ENCODE measurements at places on chromosomes 1 and 21. TPM values are rescaled to one million over a fixed set of nuclear protein-coding genes. Genes with fewer than 3 reads are reported as not detected.

Gene SLC2A5
- total RNA-seq: 9.4 TPM

Gene APCS
- total RNA-seq: not detected

- no peak for DNase-seq
Measured at GRCh38 chr1:64263856-64264255, 60.4 kb downstream of the UBE2U start.

Gene NHLH2
- not detected for total RNA-seq

GRCh38 chr21:40678681-40679284 is 168.2 kb downstream of the DSCAM start:
- DNase-seq: no peak

GRCh38 chr1:235883261-235883927 is 16.7 kb upstream of the LYST start:
- DNase-seq: peak; percentile 96

GRCh38 chr1:36367066-36367465 is 18.7 kb downstream of the STK40 start:
- DNase-seq: no peak

Gene SELL
- total RNA-seq: 13.5 TPM

DNA sequence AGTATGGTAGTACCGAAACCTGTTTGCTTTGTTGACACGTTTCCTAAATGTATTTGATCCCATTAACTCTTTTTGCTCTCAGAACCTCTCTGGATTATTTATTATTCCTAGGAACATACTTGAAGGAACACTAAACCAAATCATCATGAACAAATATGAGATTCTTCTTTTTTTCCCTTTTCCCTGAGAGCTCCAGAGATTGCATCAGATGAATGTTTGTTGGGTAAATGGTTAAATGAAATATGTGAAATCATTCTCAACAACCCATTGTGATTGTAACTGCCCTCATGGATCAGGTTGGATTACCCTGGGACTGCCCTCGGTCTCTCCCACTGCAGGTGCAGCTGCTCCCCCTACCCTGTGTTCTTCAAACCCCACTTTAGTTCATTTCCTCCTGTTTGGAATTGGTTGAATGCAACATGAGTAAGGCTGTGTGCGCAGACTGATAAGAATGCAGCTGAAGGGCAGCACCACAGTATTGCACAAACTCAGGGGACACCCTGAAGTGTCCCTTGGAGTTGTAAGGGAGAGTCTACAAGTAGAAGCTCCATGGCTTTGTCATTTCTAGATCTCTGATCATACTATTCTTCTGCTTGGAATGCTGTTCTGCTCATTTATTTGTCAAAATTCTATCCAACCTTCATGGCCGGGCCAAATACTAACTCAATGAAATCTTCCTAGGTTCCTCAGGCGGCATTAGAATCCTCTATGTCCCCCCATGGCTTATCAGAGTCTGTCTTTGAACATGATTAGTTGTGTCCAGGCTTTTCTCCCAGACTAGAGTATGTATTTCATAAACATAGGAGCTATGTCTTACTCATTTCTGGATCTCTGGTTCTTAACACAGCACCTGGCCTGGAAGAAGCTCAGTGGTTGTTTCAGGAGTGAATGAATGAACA is 47.1 kb upstream of the NEK2 start:
- no peak for DNase-seq

GRCh38 chr1:68036946-68037345 is 13.5 kb downstream of the DIRAS3 start:
- DNase-seq: no peak

DNA sequence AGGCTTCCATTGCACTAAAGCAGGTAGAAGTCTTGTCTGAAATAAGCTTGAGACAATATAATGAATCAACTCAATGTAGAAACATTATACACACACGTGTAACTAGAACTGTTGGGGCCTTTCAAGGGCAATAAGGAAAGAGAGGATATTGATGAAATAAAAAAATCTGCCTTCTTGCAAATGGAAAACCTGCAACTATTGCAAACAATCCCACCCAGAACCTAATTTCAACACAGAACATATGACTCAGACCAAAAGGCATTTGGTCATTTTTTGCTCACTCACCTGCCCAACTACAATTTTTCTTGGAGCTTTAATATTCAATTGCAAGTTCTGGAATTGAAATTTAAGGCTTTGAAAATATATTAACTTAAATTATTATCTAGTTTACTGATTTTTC is 900.1 kb downstream of the TTLL7 start:
- DNase-seq: no peak

DNA sequence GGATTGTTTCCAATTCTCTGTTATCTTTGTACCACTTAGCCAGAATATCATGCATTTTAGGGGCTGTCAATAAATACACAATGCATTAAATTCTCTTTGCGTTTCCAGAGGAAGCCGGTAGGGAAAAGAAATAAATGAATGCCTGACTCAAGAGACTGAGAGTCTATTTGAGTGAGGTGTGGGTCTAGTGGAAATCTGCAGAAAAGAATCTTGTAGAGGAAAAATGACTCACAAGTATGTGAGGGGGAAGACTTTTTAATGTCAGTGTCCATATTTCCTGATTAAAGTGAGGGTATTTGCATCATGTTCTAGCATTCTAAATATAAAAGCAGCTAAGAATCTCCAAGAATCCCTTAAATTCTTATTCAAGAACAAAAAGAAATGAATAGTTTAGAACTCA is 271.1 kb downstream of the PTPRC start:
- no peak for DNase-seq

Gene B3GALT2
- 10.2 TPM for total RNA-seq

- DNase-seq: no peak
Measured at GRCh38 chr1:239058190-239058589, 328.2 kb upstream of the CHRM3 start.

Data from sciatic nerve (tissue), 2 donors.